Renal pelvis (tissue), 12 donors: ENCODE measurements at places on chromosomes 7 and 10. TPM values are rescaled to one million over a fixed set of nuclear protein-coding genes. Genes with fewer than 3 reads are reported as not detected.
A peak's percentile ranks its signal among the peaks of the same experiment; 100 is the strongest.

The ATOH7 gene
- polyA plus RNA-seq, result 1.4 TPM

The OR2A1 gene
- polyA plus RNA-seq, result 0.51 TPM

The CYP2W1 gene
- 3.3 TPM for polyA plus RNA-seq

The TRIM50 gene
- polyA plus RNA-seq, result 0.38 TPM

The TMEM26 gene
- polyA plus RNA-seq, result 5.2 TPM

The MEOX2 gene
- polyA plus RNA-seq, result 1.3 TPM

The MNX1 gene
- polyA plus RNA-seq, result 0.12 TPM

The OR2A12 gene
- not detected for polyA plus RNA-seq

The HOXA2 gene
- 9.5 TPM for polyA plus RNA-seq

The TBC1D12 gene
- polyA plus RNA-seq, result 18.9 TPM

The ERVW-1 gene
- polyA plus RNA-seq, result 3.2 TPM

The OR2A25 gene
- not detected for polyA plus RNA-seq

DNA sequence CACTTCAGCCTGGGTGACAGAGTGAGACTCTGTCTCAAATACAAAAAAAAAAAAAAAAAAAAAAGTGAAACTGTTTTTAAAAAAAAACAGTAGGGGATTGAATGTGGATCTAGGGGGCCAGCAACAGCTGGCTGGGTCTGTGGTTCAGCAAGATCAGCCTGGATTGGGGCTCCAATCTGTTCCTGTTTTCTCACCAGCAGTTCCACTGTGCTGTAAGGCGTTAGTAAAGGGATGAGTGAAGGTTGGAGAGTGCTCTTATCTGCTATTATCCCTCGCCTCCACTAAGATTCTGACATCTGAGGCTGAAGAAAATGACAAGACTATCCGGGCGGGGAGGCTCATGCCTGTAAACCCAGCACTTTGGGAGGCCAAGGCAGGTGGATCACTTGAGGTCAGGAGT, 41.6 kb upstream of the GTF2IRD1 start:
- DNase-seq, result no peak

DNA sequence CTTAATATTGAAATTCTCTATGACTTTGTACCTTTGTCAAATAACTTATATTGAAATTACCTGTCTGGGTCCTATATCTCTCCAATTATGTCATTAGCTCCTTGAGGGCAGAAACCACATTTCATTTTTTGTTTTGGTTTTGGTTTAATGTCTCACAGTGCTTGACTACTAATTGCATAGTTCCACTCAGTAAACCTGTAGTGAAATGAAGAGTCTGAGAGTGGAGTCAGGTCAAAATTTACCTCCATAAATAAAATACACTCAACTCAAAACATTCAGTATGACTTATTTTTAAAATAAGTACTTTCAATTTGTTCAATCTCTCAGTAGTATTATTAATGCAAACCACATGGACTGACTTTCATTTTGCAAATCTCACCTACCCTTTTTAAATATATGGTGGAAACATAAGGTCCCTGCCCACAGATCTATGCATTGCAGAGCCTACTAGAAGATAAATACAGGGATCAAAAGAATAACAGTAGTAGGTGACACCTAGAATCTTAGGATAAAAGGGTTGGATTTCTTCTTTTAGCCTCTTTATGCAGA, 32.5 kb downstream of the PDE1C start:
- DNase-seq, result no peak

DNA sequence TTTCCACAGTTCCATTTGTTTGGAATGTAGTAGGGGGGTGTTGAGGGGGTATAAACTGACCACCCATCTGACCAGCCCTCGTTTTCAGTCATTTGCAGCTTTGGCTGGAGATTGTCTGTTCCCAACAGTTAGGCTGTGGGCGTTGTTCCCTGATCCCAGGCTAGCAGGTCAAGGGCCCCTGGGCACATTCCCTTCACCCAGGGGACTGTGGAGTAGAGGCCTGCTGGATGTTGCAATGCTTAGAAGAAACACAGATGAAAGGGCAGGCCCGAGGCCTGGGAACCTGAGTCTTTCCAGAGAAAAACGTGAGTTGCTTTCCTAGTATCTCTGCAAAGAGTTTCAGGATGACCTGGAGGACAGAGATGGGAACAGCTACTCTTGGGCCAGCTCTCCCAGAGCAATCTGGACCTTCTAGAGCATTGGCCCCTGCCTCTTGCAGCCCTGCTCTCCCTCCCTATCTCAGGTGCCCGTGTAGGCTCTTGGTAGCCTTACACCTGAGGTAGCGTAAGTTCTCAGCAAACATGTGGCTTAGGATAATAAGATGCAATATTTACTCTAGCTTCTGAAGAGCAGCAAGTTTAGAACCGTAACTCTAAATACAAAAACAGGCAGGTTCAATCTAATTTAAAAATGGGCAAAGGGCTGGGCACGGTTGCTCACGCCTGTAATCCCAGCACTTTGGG, 99.4 kb upstream of the EFCAB10 start:
- DNase-seq, result no peak

- DNase-seq, result no peak
Measured at GRCh38 chr7:155017834-155018233, 14.9 kb upstream of the PAXIP1 start.

DNA sequence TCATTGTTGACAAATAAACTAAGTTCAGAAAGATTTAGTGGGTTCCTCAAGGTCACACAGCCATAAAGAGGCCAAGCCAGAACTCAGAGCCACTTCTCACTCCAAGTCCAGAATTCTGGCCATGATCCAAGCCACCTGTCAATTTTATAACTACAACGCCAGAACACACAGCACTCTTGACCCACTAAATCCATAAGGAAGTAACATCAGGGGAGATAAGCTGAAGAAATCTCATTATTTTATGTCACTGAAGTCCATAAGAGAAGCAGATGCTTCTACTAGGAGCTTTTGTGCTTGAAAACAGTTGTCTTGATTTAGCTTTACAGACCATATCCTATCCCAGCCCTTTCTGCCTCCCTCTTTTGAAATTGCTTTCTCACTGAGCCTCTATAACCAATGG, 15.9 kb downstream of the ADAM12 start:
- DNase-seq, result no peak

- no peak for DNase-seq
Measured at GRCh38 chr10:23505797-23506465, 67.1 kb downstream of the OTUD1 start.

GRCh38 chr10:13340626-13341376, 7.3 kb downstream of the SEPHS1 start:
- DNase-seq, result no peak

- DNase-seq, result no peak
Measured at GRCh38 chr7:335358-336148, 45.6 kb downstream of the FOXL3 start.

DNA sequence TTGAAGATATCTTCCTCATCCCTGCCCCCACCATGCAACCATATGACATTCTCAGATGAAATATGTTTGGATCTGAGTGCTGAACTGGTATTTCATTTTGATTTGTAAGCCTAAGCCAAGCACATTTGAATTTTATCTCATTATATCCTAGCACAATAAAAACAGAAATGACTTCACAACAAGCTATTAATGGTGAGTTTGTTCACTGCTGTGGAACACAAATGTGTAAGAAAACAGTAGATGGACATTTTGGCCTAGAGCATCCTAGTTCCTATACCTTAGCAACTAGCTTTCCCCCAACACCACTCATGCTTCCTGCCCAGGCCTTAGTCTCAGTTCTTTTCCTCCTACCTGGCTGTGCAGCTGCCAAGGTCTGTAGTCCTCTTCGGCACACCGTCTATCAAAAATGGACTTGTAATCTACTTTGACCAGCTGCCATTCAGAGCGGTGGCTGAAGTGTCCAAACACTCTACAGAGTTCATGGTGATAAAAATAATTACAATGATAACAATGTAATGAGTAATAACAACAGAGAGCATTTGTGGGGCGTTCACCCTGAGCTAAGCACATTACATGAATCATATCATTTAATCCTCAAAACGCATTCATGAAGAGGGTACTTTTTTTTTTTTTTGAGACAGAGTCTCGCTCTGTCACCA, 491.9 kb downstream of the SORCS1 start:
- no peak for DNase-seq

GRCh38 chr10:97869091-97870042, 19.7 kb downstream of the GOLGA7B start:
- peak; percentile 68 for DNase-seq

GRCh38 chr10:124417895-124418725, 613 bp downstream of the OAT start:
- DNase-seq, result peak; percentile 42

DNA sequence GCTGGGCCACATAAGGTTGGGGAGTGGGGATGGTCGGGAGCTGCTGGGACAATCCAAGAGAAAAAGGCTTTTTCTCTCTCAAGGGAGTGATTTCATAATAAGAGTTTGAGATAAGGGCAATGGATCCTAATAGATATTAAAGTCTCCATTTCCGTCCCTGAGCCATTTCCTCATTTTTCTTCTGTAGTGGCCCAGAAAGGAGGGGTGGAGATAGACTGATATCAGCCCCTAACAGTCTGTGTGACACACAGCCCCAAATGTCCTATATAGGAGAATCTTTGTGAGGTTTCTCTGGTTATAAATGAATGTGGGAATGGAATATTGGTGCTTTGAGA, 35.2 kb downstream of the PRSS2 start:
- DNase-seq, result no peak

GRCh38 chr10:118944959-118945633, 84.4 kb upstream of the NANOS1 start:
- DNase-seq, result no peak

- no peak for DNase-seq
Measured at GRCh38 chr10:49369216-49370162, 26.4 kb downstream of the DRGX start.

GRCh38 chr10:4264209-4264865, 479.3 kb upstream of the KLF6 start:
- DNase-seq, result no peak

GRCh38 chr7:40640566-40640965, 505.8 kb downstream of the SUGCT start:
- DNase-seq, result no peak

DNA sequence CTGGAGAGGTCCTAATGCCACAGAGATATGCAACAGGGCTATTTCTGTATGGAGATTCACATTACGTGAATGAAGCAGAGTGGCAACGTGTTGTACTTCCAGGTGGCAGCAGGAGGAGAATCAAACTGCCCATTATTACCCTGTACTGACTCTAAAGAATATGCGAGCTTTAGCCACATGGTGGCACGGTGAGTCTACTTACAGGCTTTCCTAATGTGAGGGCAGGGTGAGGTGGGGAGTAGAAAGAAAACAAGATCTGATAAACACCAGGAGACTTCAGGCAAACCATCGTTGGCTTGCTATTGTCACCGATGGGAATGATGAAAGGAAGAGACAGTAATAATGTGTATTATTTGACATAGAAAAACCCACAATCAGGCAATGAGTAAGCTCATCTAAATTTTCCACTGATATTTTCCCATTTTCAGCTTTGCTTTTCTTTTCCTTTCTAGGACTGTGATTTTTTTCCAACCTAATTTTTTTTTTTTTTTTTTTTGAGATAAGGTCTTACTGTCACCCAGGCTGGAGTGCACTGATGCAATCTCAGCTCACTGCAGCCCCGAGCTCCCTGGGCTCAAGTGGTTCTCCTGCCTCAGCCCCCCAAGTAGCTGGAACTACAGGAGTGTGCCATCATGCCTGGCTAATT, 164.3 kb downstream of the BTAF1 start:
- DNase-seq, result peak; percentile 83

DNA sequence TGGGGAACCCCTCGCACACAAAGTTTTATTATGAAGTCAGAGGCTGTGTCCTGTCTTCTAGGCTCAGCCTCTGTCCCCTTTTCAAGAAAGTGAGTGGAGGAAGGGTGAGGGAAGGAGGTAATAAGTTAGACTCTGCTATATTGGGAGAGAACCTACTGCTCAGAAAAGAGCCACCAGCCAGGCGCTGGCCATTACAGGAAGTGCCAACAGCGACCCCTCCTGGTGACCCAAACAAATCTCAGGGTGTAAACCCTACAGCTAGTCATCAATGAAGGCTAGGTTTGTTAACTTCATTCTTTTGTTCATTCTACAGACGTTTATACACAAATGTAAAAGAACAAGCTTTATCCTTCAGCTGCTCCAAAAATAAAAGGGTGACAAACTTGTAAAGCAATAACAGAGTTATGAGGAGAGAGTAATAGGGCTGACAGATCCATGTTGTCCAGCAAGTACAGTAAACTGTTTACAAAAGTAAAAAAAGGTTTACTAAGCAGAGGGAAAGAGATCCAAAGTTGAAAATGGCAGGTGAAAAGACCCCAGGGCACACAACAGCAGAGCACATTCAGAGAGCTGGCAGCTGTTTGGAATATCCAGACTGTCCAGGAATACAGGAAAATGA, 82.7 kb downstream of the FAM204A start:
- no peak for DNase-seq

- DNase-seq, result no peak
Measured at GRCh38 chr7:157938211-157938610, 601.4 kb downstream of the DNAJB6 start.

DNA sequence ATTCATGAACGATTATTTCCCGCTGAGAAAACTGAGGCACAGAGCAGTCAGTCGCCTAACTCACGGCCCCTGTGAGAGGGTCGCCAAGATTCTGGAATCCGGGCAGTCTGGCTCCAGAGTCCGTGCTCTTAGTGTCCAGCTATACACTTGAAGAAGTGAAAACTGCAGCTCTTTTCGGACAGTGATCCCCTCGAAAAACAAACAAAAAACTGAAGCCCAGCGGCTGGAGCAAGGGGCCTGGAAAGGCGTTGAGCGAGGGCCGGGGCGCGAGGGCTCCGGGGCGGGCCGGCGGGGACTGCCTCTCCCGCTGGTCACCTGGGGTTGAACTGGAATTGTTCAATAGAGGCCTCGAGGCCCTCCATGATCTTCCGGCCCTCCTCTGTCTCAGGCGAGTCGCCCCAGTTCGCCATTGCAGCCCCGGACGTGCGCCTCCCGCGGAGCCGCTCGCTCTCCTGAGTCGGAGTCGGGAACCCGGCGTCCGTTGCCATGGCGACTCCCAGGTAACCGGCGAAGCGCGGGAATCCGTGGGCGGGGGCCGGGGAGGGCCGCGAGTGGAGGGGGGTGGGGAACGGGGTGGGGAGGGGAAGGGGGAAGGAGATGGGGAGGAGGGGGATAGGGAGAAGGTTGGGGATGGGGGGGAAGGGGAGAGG, 881 bp downstream of the C10orf67 start:
- peak; percentile 80 for DNase-seq

DNA sequence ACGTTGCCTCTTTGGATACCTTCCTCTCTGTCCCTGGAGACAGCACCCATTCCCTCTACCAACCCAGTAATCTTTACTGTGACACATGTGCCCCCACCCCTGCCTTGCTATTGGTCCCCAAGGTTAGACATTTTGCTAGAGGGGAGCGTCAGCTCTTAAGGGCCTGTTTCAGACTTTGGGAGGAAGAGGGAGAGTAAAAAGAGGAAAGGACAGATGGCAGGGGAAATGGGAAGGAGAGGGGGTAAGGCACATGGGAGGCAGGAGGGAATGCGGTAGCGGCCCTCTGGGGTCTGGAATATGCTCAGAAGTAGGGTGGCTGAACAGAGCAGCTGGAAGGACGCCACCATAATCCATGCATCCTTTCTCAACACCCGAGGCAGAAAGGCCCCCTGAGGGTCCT, 12.2 kb downstream of the BLNK start:
- DNase-seq, result no peak

GRCh38 chr10:4867520-4868356, 41.7 kb downstream of the AKR1E2 start:
- DNase-seq, result no peak
